ENCODE measurements at places on chromosomes 11 and 22.

DNA sequence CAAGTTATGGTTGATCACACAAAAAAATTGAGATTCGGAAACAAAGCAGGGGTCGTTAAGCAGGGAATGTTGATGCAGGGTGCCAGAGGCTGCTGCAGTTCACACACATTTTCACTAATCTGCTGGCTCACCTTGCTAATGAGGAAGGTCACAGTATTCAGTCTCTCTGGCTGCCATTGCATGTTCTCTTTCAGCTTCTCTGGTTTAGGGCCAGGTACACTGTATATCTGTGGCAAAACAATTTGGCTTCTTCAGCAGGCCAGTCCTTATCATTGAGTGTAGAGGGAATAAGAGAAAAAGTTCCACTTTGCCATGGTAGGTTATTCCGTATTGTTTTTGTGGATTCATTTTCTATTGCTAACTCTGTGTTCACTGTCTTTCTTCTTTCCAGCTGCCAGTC is 283.7 kb upstream of the ANO3 start:
- no peak for DNase-seq

DNA sequence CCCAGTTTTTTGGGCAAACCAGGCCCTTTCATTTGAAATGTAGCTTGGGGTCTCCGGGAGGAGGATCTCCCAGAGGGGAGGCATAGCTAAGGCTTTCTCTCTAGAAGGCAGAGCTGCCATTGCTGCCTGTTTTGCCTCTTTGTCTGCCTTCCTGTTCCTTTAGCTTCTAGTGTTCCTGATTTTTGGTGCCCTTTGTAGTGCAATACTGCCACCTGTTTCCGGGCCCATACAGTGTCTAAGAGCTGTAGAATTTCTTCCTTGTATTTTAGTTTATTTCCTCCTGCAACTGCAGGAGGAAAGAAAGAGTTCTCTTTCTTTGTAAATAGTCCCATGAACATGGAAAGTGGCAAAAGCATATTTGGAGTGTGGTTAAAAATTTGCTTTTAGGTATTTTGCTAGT is 19.3 kb upstream of the GLYATL1 start:
- DNase-seq, result no peak

DNA sequence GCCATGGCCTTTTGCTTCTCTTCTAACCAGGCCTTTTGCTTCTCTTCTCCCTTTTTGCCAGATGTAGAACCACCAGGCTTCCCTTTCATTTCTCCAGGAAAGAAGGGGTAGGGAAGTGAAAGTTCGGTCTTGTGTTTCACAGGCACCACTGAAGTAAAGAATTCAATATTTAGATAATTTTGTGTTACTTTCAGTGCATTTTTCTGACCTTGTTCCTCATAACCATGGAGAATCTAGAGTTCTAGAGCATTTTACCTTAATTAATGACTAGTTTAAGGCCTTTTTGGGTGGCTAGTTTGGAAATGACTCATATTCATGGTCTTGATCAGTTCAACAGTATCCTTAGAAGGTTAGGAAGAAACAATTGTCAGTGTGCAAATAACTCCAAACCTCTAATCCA is 22.7 kb downstream of the GRAMD1B start:
- no peak for DNase-seq

DNA sequence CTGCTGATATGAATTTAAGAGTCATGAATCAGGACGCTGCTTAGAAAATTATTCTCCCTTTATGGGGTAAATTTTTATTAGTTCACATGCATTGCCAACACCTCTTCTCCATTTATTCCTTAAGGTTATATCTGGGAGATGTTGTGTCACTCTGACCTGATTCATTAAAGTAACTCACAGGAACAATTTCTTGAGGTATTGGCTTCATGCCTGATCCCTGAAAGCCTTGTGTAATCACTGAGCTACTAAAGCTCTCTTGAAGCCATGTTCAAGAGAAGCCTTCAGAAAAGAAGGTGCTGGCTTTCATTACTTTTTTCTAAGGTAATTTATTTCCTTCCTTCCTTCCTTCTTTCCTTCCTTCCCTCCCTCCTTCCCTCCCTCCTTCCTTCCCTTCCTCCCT is 420.6 kb downstream of the RAB38 start:
- no peak for DNase-seq

DNA sequence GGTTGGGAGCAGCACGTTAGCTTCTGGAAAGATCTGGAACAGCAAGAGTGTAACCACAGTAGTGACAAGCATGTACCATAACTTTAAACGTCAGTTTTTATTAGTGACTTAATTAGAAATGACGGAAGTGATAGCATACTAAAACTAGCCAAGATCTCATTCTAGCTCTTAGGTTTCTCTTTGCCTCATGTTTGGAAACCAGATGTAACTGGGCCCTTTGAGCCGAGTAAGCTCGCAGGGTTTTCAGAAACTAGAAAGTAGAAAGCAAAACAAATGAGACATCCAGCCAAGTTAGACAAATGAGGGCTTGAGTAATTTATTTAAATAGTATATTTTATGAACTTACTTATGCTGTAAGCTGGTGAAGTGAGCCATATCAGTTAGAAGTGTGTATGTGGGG is 40.2 kb upstream of the SLC5A12 start:
- peak; percentile 4 for DNase-seq

- DNase-seq, result no peak
Measured at GRCh38 chr22:25027959-25028840, 75.7 kb downstream of the KIAA1671 start.

DNA sequence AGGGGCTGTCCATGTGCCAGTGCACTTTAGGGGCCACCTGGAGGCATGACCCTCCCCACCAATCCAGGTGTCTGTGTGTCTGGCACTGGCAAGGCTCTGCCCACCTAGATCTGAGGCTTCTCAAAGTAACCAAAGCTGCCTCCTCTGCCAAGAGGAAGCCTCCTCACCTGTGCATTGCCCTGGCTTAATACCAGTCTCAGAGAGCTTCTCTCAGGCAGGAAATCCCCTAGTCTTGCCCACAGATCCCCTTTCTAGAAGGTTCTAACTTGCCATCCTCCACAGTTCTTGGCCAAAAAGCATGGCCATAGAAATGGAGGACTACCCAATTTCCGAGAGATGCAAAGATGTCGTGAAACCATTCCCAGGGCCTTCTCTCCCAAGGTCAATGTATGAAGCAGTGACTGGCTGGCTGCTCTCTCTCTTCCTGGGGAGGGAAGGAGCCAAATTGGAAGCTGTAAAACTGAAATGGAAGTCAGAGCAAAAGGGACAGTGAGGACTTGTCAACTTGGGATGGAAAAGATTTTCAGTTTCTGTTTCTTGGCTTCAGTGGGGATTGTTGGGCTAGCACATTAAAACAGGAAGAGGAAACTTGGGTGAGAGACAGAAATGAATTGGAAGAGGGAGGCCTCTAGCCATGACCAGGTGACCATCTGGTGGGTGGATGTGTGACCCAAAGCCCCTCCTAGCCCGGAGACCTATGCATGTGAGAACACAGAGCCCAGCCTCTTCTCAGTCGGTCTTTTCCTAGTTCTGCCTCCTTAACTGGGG is 68.8 kb downstream of the PRDM11 start:
- DNase-seq, result no peak

DNA sequence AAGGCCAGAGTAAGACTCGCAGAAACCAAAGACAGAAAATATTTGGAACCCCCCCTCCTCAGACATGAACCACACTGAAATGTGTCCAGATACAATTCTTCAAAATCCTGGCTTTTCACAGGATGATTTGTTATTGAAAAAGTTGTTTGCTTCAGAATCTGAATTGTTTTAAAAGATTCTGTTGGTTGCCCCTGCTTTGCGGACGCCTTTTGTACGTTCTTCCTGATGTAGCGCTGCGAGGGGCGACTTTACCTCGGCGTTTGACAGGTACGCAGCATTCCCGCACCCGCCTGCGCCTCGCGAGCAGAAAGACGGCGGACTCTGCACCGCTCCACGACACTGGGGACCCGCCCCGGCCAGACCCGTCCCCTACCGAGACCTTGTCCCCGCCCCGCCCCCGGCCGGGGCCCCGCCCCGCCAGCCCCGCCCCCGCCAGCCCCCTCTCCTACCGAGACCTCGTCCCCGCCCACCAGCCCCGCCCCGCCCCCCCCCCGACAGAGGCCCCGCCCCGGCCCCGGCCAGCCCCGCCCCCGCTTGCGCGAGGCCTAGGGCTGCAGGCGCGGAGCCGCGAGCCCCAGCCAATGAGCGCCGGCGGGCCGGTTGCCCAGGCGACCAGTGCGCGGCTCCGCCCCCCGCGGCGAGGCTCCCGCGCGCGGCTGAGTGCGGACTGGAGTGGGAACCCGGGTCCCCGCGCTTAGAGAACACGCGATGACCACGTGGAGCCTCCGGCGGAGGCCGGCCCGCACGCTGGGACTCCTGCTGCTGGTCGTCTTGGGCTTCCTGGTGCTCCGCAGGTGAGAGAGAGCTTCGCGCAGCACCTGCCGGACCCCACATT is at the start of gene GLB1L2:
Gene GLB1L2 (plus strand): TSS at position 635 of the 835 bp plus-strand sequence. CDS start 74 bp downstream, at position 709.
- peak; percentile 32 for DNase-seq

DNA sequence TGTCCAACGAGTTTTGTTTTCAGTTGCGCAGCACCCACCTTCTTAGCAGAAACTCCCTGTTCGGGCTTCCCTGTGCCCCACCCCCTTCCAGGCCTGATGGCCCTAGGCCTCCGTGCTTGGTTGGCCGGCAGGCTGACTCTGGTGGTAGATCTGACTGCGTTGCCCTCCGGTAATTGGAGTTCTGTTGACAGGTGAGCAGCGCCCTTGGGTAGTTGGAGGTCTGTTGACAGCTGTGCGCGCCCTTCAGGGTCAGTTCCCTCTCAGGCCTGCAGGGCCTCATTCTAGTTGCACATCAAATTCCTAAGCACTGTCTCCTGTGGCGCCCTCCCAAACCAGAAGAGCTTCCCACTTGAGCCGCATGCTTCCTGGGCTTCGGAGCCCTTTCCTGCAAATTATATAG is 776 bp downstream of the DGCR6 start:
- DNase-seq, result no peak

DNA sequence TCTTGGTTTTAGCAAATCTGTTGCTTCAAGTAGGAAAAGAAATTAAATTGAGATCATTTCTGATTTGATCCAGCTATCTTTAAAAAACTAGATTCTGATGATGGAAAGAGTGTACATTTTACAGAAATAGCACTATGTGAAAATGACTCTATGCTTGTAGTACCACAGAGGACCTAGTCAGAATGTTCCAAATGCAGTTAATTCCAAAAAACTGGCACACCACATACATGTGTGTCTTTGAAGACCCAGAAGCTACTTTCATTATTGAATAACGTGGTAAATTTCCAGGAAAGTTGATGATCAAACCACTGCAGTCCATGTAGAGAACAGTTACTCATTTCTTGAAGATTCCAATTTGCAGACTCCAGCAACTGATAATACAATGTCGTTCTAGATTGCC is 3.8 kb downstream of the ELMOD1 start:
- DNase-seq, result no peak

GRCh38 chr22:20885557-20886323 is 26.9 kb downstream of the SNAP29 start:
- peak; percentile 60 for DNase-seq

GRCh38 chr22:17807578-17808410 is 33.5 kb upstream of the BID start:
- DNase-seq, result peak; percentile 8

DNA sequence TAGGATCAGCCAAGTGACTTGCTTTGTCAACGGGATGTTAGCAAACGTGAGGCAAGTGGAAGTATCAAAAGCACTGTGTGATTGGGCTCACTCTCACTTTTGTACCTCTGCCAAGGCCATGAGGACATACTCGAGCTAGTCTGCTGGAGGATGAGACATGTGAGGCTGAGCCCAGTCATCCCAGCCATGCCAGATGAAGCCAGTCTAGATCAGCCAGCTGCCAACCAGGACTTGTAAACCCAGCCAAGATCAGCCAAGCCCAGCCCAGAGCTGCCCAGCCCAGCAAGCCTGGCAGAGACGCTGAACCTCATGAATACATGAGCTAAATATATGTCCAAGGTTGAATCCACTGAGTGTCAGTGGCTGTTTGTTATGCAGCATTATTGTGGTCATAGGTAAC is 369.7 kb downstream of the MN1 start:
- DNase-seq, result no peak

GRCh38 chr22:49969751-49970527 is 9.4 kb downstream of the PIM3 start:
- no peak for DNase-seq

DNA sequence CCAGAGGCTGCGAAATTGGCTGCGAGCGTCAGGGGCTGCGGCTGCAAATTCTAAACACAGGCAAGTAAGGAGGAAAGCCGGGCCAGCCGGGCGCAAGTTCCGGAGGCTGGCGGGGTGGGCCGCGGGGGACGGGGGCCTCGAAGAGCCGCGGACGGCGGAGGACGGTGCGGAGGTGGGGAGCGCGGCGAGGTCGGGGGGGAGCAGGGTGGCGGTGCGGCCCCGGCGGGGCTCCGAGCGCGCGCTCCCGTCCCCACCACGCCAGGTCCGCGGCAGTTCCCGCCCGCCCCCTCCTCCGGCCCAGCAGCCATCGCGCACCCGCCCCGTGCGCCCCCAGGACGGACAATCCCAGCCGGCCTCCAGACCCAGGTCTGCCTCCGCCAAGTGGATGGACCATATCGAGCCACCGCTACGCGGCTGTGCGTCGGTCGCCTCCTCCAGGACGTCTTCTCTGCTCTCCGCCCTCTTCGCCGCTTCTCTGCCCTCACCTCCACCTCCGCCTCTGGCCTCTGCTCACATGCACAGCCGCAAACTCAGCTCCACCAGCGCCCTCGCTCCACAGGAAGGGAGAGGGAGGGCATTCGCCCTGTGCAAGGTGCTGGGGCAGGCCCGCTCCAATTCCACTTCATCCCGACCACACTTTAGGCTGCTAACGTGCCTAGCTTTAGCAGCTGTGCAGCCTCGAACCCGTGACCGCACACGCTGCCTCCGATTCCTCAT is 7.2 kb downstream of the ELFN2 start:
- DNase-seq, result no peak

DNA sequence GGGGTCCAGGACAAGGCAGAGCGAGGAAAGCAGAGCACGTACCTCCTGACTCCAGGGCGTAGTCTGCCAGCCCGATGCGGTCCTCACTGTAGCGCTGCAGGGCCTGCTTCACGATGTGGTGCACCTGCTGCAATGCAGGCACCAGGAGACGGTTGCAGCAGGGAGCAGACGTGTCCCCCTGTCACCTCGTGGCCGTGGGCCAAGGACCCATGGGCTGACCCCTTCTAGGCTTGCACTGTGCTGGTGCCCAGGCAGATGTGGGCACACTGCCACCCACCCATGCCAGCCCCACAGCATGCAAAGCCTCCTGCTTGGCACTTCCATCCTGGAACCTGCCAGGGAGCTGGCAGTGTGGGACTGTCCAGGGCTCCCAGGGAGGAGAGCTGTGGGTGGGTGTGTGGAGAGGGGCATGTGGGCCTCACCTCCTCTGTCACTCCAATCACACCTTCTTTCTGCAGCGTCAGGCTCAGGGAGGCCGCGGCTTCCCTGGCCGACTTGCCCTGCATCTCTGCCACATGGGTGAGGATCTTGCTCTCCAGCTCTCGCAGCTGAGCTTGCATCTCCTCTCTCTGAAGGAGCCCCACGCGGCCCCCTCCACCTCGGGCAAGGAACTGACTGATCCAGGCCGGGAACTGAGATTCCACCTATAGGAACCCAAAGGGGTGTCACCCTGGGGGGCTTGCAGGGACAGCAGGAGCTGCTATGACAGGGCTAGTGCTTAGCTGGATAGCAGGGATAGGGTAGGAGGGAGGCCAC is 16.3 kb downstream of the SUN2 start:
- DNase-seq, result no peak

- no peak for DNase-seq
Measured at GRCh38 chr11:60718524-60719316, 5.8 kb upstream of the MS4A18 start.
